ENCODE measurements at places on chromosomes 2 and 18.
A peak's percentile ranks its signal among the peaks of the same experiment; 100 is the strongest.

- DNase-seq = no peak
These were observed 47.8 kb upstream of the AGAP1 start for GRCh38 chr2:235446082-235446481.

- peak; percentile 11 for DNase-seq
These were observed 1802.2 kb upstream of the PIK3C3 start for GRCh38 chr18:40152859-40153258.

- no peak for DNase-seq
These were observed 109.3 kb downstream of the ADCYAP1 start for GRCh38 chr18:1013951-1014350.

DNA sequence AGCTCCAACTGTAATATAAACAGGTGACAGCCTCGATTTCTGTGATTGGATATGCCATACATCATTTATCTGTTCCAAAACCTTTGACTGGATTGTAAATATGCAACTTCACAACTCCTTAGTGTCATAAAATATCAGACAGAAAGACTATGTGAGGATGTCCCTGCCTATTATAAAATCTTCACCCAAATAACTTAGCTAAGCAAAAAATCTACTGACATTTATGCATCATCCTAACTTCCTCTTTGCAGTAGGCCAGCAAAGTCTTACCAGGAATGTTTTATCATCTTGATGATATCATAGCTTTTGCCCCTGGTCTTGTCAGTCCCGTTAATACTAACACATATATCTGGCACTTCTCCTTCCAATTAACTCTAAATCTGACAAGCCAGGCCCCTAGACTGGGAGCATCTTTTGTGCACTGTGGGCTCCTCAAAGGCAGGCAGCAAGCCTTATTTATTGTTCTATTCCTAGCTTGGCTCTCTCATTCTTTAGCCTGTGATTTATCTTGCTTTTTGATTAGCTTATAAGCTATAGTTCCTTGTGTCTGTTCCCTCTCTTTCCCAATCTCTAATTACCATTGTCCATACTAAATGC lies 356.5 kb upstream of the HNMT start:
- no peak for DNase-seq

DNA sequence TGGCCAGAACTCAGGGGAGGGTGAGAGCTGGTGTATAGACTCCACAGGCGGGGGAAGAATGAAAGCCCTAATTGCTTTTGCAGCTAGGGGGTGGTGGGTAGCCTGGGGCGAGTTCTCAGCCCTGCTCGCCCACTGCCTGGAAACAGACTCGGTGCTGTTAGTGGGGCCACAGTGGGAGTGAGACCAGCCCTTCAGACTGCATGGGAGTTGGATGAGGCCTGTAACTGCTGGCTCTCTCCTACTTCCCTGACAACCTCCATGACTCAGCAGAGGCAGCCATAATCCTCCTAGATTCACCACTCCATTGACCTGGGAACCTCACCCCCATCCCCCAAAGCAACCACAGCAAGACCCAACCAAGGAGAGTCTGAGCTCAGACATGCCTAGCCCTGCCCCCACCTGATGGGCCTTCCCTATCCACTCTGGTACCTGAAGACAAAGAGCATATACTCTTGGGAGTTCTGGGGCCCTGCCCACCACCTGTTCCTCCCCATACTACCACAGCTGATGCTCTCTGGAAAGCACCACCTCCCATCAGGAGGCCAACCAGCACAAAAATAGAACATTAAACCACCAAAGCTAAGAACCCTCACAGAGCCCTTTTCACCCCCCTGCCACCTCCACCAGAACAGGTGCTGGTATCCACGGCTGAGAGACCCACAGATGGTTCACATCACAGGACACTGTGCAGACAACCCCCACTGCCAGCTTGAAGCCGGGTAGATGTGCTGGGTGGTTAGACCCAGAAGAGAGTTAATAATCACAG lies 226.3 kb downstream of the EIPR1 start:
- no peak for DNase-seq

GRCh38 chr18:24657444-24657842 lies 197.0 kb downstream of the HRH4 start:
- no peak for DNase-seq

DNA sequence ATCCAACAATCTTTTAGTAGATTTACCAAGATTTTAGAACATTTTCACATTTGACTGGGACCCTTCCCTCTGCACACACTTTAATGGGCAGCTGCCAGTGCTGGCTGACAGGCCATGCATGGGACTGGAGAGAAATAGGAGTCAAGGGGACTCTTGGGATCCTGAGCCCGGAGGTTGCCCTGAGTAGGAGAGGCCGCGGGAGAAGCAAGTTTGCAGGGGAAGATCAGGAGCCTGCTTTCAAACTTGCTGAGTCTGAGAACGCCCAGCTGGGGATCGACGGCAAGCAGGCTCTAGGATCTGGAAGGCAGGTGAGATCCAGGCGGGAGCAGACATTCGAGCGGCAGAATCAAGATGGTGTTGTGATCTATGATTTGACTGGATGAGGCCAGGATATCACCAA lies 186.1 kb downstream of the HDAC4 start:
- DNase-seq = no peak

GRCh38 chr2:135817951-135818350 lies 19.0 kb downstream of the LCT start:
- DNase-seq = peak; percentile 17

GRCh38 chr2:195763866-195764265 lies 106.8 kb downstream of the SLC39A10 start:
- peak; percentile 38 for DNase-seq

- no peak for DNase-seq
These were observed 250.5 kb downstream of the TWIST2 start for GRCh38 chr2:239098288-239098970.

DNA sequence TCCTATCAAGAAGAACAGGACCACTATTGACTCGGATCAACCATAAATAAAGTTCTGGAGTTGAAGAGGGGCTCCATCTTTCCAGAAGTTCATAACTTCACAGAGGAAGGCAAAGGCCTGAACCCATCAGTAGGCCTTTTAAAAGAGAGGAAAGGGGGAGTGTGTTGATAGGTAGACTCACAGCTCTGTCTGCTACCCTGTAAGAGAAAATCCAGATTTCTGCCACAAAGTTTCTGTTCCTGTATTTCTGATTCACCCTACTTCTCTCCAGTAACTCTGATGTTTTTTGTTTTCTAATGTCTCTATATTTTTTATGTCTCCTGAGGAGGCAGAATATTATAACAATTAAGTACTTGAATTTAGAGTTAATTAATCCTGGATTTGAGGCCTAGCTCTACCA lies 564.0 kb downstream of the TNS1 start:
- DNase-seq = no peak

DNA sequence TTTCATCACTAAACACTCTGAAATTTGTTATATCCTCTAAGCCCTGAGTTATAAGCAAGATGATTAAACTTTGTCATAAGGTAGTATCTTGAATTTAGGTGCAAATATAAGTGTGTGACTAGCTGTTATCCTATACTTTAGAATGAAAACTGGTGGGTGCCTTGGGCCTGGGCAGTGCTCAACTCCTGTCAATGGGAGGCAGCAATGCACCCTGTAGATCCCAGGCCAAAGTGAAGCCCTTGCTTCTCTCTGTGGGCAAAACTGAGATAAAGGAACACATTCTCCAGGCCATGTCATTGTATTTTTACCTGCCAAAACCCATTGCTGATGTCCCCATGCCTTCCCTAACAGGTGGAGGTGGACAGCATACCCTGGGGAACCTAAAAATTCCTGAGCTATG lies 525.2 kb downstream of the TNS1 start:
- no peak for DNase-seq

DNA sequence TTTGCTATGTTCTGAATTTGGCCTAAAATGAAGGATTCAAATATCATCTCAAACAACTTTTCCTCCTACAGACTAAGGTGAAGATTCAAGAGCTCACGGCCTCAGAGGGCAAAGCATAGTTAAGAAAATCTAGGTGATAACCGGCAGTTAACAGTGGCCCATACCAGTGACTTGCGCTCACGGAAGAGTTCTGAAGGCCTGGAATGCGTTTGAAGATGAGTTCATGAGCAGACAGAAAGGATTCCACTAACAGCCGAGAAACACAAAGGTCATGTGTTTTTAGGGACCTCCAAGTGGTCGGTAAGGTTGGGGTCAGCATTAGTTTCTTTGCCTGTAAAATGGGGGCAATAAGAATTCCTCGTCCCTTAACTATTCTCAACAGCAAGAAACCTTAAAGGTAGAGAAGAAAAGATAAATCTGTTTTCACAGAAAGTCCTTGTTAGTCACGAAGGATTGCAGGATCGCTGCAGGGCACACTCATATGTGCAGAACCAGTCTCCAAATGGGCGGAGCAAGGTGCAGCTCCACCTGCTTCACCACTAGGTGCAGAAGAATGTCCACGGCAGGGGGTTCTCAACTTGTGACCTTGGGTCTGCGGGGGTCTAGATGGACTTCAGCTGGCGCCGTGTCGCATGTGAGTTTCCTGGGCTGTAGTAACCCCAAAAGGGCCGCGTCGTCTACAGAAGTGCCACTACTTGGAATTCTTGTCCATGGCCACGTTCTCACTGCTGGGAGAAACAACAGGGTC lies 708 bp upstream of the RPIA start:
- DNase-seq = peak; percentile 15

- peak; percentile 3 for DNase-seq
These were observed 33.0 kb upstream of the GREB1 start for GRCh38 chr2:11500702-11501303.

DNA sequence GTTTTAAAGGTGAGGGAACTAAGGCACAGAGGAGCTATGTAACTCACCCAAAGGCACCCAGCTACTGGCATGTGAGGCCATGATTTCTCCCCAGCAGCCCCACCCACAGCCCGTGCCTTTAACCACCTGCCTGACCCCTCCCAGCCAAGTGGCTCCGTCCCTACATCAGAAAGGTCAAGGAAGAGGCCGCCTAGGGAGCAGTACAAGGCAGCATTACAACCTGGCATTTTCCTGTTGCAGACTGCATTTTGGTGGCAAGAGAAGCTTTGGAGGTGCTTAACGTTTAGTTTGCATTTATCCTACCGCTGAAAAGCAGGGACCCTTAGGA lies 17.5 kb downstream of the STEAP3 start:
- no peak for DNase-seq

DNA sequence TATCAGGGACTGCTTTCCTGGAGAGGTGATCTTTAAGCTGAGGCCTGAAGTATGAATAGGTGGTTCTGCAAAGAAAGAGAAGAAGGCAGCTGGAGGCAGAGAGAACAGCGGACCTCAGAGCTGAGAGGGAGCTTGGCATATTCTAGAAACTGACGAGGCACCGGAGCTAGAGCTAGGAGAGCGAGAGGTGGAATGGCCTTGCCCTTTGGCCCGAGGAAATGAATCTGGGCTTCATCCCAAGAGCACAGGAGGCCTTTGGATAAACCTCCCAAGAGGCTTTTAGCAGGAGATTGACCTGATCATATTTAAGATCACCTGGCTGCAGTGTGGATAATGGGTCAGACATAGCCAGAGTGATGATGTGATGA lies 7.9 kb downstream of the DYSF start:
- no peak for DNase-seq

- no peak for DNase-seq
These were observed 1.0 kb upstream of the B3GNT7 start for GRCh38 chr2:231394211-231395141.

GRCh38 chr2:190267302-190267701 lies 52.3 kb downstream of the HIBCH start:
- peak; percentile 90 for DNase-seq

- DNase-seq = no peak
These were observed 19.5 kb upstream of the ASXL3 start for GRCh38 chr18:33558529-33558928.

GRCh38 chr2:132544006-132544630 lies 125.9 kb downstream of the LYPD1 start:
- DNase-seq = no peak

DNA sequence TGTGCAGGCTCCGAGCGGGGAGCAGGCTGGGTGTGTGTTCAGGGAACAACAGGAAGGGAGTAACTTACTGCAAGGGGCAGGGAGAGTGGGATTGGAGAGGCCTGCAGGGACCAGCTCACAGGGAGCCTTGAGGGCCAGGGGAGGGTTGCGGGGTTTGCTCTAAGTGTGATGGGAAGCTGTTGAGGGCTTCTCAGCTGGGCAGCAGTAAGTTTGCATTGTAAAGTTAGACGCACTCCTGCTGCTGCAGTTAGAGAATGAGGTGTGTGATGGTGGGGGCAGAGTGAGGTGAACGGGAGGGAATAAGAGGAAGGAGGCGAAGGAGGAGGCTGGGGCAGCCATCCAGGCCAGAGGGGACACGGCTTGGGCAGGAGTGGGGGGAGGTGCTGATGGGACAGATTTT lies 53.4 kb downstream of the BOLA3 start:
- no peak for DNase-seq

GRCh38 chr2:183179156-183179555 lies 54.9 kb downstream of the NUP35 start:
- peak; percentile 42 for DNase-seq

GRCh38 chr2:241479026-241479898 lies 29.1 kb downstream of the STK25 start:
- no peak for DNase-seq

DNA sequence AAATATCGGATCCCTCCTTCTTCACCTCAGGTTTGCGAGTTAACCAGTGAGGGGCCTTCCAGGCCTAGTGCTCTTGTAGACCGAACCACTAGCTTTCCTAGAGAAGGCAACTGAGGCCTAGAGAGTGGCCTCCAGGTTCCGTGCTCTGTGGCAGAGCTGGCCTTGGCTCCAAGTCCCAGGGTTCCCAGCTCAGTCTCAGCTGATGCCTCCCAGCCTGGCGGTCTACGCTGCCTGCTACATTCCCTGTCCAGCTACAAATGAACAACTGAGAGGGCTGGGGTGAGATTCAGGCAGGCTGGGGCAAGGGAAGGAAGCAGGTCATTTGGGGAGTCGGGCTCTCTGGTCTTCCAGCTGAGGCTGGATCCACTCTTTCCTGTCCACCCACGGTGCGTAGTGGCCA lies 2.3 kb downstream of the STEAP3 start:
- no peak for DNase-seq

DNA sequence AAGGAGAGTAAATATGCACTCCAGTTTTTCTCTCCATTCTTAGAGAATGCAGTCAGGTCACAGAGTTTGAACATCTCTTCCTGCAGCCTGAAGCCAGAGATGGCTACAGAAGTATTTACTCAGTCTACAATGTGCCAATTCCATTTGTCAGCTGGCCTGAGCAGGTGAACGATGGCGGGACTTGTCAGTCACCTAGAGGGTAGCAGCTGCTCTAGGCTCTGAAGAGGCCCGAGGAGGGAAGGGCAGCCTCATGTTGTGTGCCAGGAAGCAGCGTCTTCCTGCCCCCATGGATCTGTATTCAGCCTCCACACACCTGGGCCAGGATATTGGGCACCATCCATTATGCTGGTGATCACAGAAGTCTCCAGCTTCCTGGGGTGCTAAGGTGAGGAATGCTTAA lies 316.7 kb upstream of the CHAC2 start:
- DNase-seq = no peak

- no peak for DNase-seq
These were observed 24.1 kb upstream of the MRPL19 start for GRCh38 chr2:75622500-75622899.

GRCh38 chr2:19244460-19245363 lies 113.7 kb downstream of the OSR1 start:
- DNase-seq = peak; percentile 15

All from amniotic epithelial cell (primary cell).